Stimulated activated CD4-positive, alpha-beta T cell treated with anti-CD3 and anti-CD28 coated beads, Interleukin-15, amount 100 ng/mL, for 1 hour (primary cell): ENCODE measurements at places on chromosomes 7 and 10.

- no peak for DNase-seq
These were observed 165.0 kb downstream of the KMT2E start for GRCh38 chr7:105178928-105179541.

DNA sequence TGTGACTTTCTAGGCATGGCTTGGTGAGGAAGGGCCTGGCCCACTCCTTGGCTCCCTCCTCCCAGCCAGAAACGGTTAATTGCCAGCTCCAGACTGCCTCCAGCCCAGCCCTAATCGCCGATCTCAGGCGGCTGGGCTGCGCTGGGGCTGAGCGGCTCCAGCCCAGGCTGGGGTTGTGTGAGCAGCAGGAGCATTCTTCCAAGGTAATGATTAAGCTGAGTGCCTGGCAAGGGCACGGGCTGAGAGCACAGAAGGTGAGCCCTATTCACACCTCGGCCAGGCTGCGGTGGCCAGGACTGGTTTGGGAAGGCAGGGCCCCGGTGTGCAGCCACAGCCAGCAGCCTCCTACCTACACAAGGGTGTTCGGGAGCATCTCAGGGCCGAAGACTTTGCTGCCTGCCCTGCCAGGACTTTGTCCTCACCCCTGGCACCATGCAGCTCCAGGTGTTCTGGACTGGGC lies at the start of gene TMEM72:
TSS of gene TMEM72 (plus strand) at position 257 of the 460 bp plus-strand sequence. CDS start at position 433, 176 bp downstream.
- no peak for DNase-seq

- DNase-seq = no peak
These were observed 580 bp downstream of the MRPS16 start for GRCh38 chr10:73251683-73252444.

DNA sequence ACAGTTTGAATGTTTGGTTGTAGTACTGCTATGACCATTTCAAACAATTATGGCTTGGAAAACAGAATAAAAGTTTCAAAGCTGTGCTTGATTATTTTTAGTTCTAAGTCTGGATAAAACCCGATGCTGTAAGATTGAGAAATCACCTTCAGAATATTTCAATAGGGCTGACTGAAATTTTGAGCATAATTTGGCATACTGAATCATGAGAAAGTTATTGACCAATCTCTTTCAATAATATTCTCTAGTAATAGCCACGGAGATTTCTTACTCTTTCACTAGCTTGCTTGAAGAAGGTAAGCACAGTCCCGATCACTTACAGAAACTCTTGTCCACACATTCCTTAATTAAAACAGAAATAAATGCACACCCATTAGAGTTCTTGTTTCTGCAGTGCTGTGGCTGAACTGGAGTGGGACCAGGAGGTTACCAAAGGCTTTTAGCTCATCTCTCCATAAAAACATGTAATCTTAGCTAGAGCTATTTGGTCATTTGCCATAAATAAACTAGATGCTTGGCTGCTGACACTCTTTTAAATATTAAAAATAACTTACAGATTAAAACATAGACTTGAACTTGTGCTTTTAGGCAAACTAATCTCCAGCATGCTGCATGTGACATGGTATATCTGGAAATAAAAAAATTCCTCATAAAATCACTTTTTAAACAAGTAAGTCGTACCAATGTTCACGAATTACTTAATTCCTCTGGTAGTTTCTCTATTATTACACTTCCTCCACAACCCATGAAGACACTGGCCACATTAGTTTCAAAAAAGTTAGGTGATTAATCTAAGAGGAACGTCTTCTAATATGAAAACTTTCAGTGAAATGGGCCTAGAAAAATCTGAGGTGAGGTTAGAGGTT lies 97.8 kb downstream of the AGMO start:
- no peak for DNase-seq

GRCh38 chr7:26127411-26127810 lies 24.6 kb upstream of the NFE2L3 start:
- no peak for DNase-seq

DNA sequence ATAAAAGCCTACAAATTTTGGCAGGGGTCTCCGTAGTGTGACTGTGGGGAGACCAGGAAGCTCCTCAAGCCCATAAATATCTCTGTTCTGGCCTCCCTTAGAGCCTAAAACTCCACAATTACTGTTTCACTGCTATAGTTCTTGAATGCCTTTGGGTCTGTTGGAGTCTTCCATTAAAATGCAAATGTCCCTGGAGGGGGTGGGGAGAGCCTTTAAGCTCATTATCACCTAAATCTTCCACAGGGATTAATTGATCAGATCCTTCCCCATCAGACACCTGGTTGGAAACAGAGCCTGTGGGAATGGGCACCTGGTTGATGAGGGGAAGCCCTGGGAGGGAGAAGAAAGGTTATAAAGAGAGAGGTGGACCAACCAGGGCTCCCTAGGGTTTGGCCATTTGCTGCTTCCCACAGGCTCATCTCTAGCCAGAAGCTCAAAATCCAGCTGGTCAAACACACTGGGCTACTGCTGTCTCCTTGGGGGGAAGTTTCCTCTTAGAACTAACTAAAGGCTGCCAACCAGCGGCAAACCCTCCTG lies 718.2 kb downstream of the LRMDA start:
- DNase-seq = no peak

GRCh38 chr10:69726850-69727249 lies 74.9 kb upstream of the COL13A1 start:
- DNase-seq = no peak

- no peak for DNase-seq
These were observed 220.0 kb upstream of the KCND2 start for GRCh38 chr7:120052884-120053382.

- DNase-seq = no peak
These were observed 41.3 kb upstream of the SRPK2 start for GRCh38 chr7:105429746-105430612.

DNA sequence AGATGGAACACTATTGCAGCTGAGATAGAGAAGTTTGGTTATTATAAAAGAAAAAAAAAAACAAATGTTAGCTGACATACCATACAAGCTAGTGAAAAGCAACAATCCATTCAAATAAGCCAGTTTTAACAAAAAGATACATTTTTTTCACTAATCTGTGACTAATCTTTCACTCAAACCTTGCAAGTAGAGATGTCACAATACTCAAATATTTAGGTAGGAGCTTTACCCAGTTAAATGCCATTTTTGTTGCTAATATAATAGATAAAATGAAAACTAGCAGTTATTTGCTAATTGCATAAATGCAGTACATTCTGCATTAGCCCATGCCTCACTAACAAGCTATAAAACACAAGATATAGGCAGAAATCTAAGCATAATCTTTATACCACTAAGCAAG lies 123.6 kb downstream of the BTAF1 start:
- DNase-seq = no peak

DNA sequence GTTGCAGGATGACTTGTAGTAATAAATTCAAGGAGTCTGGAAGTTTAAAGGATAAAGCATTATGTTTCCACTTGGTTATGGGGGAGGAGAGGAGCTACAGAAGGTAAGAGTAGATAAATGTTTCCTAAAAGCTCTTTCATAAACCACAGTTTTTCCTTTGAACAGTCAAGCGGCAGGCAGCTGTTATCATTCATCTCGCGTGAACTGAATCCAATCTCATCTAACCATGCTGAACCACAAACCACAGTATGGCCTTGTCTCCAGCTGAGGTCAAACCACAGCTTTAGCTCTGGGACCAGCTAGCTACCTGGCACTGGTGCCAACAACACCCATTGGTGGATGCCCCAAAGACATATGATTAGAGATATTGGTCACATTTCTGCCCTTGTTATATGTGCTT lies 63.3 kb downstream of the NOC3L start:
- DNase-seq = no peak

DNA sequence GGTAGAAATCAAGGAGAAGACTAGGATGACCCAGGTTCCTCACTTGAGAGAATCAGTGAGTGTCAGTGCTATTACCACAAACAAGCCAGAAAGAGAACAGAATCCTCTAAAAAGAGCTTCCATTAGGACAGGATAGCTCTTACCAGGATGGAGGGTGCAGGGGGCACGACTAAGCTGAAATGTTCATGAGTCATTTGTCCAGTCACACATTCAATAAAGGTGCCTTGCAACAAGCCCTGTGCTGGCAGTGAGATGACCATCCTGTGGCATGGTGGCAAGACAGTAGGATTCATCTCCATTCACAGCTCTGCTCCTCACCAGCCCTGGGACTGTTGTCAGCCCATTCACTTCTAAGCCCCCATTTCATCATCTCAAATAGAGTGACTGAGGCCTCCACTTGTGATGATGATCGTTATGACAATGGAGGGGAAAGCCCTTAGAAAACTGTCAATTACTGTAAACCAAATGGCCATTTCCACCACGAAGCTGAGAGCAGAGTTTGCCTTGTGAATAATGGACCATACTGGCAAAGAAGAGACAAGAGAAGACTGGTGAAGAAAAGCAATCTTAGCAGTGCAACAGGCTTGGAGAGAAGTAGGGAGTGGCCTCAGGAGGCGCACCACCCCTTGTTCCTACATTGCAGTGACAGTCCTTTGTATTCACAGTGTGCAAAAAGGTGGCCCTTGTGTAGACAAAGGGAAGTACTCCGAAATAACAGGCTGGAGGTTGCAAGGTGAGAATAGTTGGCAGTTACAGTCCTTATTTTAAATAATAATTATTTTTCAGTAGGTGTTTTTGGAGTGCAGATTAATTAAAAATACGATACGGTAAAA lies 9.0 kb upstream of the WIPF3 start:
- no peak for DNase-seq

DNA sequence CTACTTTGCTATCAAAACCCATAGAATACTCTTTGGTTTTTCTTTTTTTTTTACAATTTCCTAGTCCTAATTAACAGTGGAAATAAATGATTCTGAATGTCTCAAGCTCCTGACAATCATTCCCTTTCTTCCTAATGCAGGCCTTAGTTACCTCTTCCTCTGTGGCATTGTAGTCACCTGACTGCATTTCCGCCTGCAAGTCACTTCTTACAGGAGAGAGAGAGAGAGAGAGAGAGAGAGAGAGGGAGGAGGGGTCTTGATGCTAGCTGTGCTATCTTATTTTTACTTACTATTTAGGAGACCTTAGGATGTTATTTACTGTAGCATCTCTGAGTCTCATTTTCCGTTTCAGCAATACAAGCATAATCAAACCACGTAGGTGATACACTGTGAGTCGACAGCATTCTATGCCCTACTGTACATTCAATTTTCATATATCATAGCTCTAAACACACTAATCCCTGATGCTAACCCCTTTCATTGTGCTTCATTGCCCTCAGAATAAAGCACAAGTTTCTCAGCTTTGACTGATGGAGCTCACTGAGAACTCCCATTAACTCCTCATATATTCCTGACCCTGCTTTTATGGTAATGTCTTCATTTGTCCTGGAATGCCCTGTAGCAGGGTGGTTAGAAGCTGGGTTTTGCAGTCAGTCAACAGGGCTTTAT lies 1237.3 kb downstream of the XPNPEP1 start:
- DNase-seq = no peak
